ENCODE measurements at places on chromosomes 3 and 15. TPM values are rescaled to one million over a fixed set of nuclear protein-coding genes. Genes with fewer than 3 reads are reported as not detected.

DNA sequence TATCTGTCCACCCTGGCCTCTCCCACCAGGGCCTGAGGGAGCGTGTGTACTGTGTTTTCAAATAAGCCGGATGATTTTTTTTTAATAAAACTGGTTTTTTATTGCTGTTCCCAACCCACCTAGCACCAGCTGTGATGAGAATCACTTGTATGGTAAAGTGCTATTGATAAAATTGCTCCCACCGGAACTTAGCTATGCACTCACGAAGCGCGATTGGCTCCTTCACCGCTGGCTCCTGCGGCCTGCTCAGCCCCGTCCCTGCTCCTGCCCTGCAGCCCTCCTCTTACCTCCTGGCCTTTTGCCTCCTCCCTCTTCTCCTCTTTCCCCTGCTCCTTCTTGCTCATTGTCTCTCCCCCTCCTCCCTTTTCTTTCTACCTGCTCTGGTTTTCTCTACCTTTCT lies 183.7 kb downstream of the TLE3 start:
- no peaks in the 10 kb centered on the region for H3K27me3 ChIP-seq
- DNase-seq = no peak
- H3K36me3 ChIP-seq = no peaks in the 10 kb centered on the region
- H3K27ac ChIP-seq = no peak overlapping the region

DNA sequence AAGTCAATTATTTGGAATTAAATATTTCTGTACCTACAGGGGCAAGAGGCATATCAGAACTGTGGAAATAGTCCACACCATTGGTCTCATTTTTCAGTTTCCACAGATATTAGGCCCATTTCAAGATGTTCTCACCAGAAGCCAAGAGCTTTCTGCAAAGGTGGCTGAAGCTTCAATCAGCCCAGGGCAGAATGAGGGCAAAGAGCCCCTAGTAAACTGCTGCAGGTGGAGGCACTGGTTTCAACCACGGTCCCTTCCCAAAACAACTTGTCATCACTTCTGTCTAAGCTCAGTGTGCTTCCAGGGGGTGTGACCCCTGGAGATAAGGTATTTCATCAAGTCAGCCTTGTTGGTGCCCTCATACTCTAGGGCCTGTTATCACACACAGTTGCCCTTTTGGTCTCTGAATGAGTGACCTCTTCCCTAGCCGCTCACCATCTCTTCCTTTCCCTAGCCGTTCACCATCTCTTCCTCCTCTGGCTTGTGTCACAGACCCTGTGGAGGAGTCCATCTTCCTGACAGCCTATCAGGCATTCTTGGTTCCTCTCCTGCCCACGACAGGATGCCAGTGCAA lies 21.2 kb downstream of the IL17RD start:
- peaks cover 28% of the 10 kb centered on the region for H3K27me3 ChIP-seq
- no peaks in the 10 kb centered on the region for H3K36me3 ChIP-seq

GRCh38 chr3:143065364-143065763 lies 54.2 kb upstream of the CHST2 start:
- H3K27ac ChIP-seq = no peak overlapping the region
- peaks cover 4% of the 10 kb centered on the region for H3K4me1 ChIP-seq
- no peaks in the 10 kb centered on the region for H3K27me3 ChIP-seq
- no peak for DNase-seq
- peaks cover 14% of the 10 kb centered on the region for H3K36me3 ChIP-seq

GRCh38 chr15:99410477-99410876 lies 155.3 kb upstream of the MEF2A start:
- no peak overlapping the region for H3K4me3 ChIP-seq
- peaks cover 5% of the 10 kb centered on the region for H3K4me1 ChIP-seq

GRCh38 chr3:152706991-152707713 lies 127.8 kb upstream of the P2RY1 start:
- no peak overlapping the region for H3K4me3 ChIP-seq
- H3K36me3 ChIP-seq = no peaks in the 10 kb centered on the region
- no peaks in the 10 kb centered on the region for H3K4me1 ChIP-seq
- no peak overlapping the region for H3K27ac ChIP-seq
- peaks cover 5% of the 10 kb centered on the region for H3K27me3 ChIP-seq

GRCh38 chr3:161508852-161509477 lies 12.4 kb downstream of the OTOL1 start:
- no peaks in the 10 kb centered on the region for H3K27me3 ChIP-seq
- DNase-seq = no peak
- H3K27ac ChIP-seq = no peak overlapping the region
- no peaks in the 10 kb centered on the region for H3K36me3 ChIP-seq
- no peak overlapping the region for H3K4me3 ChIP-seq

DNA sequence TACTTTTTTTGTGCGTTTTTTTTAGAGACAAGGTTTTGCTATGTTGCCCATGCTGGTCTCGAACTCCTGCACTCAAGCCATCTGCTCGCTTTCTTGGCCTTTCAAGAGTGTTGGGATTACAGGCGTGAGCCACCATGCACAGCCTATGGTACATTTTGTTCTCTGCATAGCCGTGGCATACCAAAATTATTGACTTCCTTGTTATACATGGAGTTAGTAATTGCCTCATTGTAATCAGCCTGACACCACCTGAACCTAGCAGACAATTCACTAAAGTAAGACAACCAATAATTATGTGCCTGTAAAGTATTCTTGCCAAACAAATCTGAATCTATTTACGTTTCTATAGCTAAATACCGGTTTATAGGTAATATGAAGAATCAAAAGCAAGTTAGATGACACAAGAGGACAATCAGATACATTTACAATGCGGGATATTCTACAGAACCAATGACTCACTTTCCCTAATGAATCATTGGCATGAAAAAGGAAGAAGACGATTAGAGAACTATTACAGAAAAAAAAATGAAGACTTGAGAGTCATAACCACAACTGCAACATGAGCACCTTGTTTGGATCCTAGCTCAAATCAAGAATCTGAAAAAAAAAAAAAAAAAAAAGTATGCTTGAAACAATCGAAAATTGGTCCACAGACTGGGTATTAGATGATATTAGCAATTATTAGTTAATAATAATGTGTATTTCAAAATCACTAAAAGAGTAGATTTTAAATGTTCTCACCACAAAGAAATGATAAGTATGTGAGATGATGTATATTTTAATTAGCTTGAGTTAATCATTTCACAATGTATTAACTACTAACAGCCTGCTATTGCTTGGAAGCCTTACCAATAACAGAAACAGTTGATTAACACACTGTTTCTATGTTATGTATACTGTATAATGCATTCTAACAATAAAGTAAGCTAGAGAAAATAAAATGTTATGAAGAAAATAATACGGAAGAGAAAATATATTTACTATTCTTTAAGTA lies 7.1 kb downstream of the GUCA1C start:
- DNase-seq = no peak
- peaks cover 7% of the 10 kb centered on the region for H3K27me3 ChIP-seq
- no peak overlapping the region for H3K27ac ChIP-seq

- no peaks in the 10 kb centered on the region for H3K36me3 ChIP-seq
- peaks cover 5% of the 10 kb centered on the region for H3K4me1 ChIP-seq
- H3K4me3 ChIP-seq = no peak overlapping the region
These were observed 115.8 kb upstream of the TOPAZ1 start for GRCh38 chr3:44125882-44126281.

DNA sequence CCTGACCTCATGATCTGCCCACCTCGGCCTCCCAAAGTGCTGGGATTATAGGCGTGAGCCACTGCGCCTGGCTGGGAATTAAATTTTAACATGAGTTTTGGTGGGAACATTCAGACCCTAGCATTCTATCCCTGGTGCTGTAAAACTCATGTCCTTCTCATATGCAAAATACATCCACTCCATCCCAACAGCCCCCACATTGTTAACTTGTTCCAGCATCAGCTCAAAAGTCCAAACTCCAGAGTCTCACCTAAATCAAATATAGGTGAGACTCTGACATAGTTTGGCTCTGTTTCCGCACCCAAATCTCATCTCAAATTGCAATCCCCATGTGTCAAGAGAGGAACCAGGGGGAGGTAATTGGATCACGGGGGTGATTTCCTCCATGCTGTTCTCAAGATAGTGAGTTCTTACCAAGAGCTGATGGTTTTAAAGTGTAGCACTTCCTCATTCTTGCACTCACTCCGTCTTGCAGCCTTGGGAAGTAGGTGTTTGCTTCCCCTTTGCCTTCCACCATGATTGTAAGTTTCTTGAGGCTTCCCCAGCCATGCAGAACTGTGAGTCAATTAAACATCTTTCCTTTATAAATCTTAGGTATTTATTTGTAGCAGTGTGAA lies 96.2 kb upstream of the PLCL2 start:
- H3K27me3 ChIP-seq = peaks cover 5% of the 10 kb centered on the region
- H3K27ac ChIP-seq = peak overlapping the region; percentile 2
- no peak overlapping the region for H3K4me3 ChIP-seq
- DNase-seq = no peak
- H3K4me1 ChIP-seq = peaks cover 20% of the 10 kb centered on the region
- no peaks in the 10 kb centered on the region for H3K36me3 ChIP-seq

GRCh38 chr3:185927501-185928200 lies 10.2 kb downstream of the TRA2B start:
- H3K27ac ChIP-seq = no peak overlapping the region
- peaks cover 75% of the 10 kb centered on the region for H3K4me1 ChIP-seq
- DNase-seq = no peak
- H3K36me3 ChIP-seq = peaks cover 94% of the 10 kb centered on the region
- peak overlapping the region; percentile 56 for H3K4me3 ChIP-seq
- H3K27me3 ChIP-seq = no peaks in the 10 kb centered on the region

GRCh38 chr3:123488645-123489347 lies 39.9 kb upstream of the ADCY5 start:
- peaks cover 19% of the 10 kb centered on the region for H3K36me3 ChIP-seq
- DNase-seq = no peak

GRCh38 chr15:74869726-74870407 lies 3.3 kb downstream of the SCAMP2 start:
- H3K4me1 ChIP-seq = peaks cover 82% of the 10 kb centered on the region
- DNase-seq = no peak
- no peaks in the 10 kb centered on the region for H3K27me3 ChIP-seq
- H3K27ac ChIP-seq = peak overlapping the region; percentile 92
- H3K36me3 ChIP-seq = peaks cover 50% of the 10 kb centered on the region

- DNase-seq = no peak
- no peaks in the 10 kb centered on the region for H3K36me3 ChIP-seq
- H3K27me3 ChIP-seq = no peaks in the 10 kb centered on the region
These were observed 514.3 kb downstream of the GABRG3 start for GRCh38 chr15:27485265-27485664.

- H3K36me3 ChIP-seq = no peaks in the 10 kb centered on the region
- no peaks in the 10 kb centered on the region for H3K4me1 ChIP-seq
- no peaks in the 10 kb centered on the region for H3K27me3 ChIP-seq
- H3K4me3 ChIP-seq = no peak overlapping the region
These were observed 65.9 kb downstream of the CACNA2D3 start for GRCh38 chr3:54188176-54188791.

DNA sequence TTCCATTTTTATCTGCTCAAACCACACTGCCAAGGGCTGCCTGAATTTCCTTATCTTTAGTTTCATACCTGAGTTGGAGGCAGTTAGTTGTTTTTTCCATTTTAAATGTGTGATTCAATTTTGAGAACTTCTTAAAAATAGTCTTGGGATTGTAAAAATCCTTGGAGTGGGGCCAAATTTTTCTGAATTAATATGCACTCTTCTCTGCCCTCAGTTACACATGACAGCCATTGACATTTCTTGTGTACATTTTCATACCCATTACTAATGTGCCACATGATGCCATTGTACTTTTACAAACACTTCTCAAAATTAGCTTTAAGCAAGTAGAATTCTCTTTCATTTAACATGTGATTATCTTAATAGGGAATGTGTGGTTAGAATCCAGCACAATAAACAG lies 141.7 kb downstream of the C3orf38 start:
- H3K27ac ChIP-seq = no peak overlapping the region
- no peaks in the 10 kb centered on the region for H3K36me3 ChIP-seq
- no peak overlapping the region for H3K4me3 ChIP-seq

DNA sequence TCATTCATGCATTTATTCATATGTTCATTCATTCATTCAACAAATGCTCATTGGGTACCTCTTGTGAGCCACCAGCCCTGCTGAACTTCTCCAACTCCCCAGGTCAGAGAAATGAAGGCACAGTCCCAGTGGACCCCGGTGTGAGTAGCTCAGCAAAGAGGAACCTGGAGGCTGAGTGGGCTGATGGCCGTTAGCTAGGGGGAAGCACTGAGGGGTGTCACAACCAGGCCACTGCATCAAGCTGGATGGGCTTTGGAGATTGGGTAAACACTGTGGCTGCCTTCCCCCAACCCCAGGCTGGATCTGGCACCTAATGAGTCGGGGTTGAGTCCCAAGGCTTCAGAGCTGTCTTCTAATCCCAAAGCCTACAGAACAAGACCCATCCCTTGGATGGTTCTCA lies 12.1 kb upstream of the ALAS1 start:
- no peak overlapping the region for H3K27ac ChIP-seq
- H3K27me3 ChIP-seq = no peaks in the 10 kb centered on the region
- no peak overlapping the region for H3K4me3 ChIP-seq
- no peak for DNase-seq

- no peak overlapping the region for H3K27ac ChIP-seq
- no peak overlapping the region for H3K4me3 ChIP-seq
- no peaks in the 10 kb centered on the region for H3K36me3 ChIP-seq
- no peak for DNase-seq
- H3K27me3 ChIP-seq = peaks cover 35% of the 10 kb centered on the region
These were observed 26.2 kb upstream of the ARL8B start for GRCh38 chr3:5095886-5096285.

DNA sequence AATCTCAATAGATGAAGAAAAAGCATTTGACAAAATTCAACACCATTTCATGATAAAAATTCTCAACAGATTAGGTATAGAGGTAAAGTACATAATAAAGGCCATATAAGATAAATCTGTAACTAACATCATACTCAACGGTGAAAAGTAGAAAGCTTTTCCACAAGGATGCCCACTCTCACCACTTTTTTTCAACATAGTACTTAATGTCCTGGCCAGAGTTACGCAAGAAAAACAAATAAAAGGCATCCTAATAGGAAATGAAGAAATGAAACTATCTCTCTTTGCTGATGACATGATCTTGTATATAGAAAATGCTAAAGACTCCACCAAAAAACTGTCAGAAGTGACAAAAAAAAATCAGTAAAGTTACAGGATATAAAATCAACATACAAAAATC lies 33.0 kb downstream of the THBS1 start:
- no peak overlapping the region for H3K4me3 ChIP-seq
- peaks cover 5% of the 10 kb centered on the region for H3K27me3 ChIP-seq
- no peak for DNase-seq
- H3K27ac ChIP-seq = no peak overlapping the region
- peaks cover 2% of the 10 kb centered on the region for H3K36me3 ChIP-seq

DNA sequence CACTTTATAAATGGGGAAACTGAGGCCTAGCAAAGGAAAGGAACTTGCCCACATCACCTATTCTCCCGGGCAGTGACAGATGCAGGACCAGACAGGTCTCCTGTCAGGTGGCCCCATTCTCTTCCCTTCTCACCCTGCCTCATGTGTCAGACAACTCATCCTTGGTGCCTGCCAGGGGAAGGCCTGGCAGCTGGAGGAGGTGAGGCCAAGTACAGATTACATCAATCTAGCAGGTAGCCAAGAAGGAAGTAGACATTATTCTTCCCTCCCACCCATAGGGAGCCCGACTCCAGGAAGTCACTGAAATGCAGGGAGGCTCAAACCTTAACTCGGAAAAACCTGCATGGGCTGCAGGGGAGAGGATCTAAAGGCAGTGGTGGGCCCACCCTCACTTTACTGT lies 39.6 kb downstream of the DAPK2 start:
- H3K27ac ChIP-seq = no peak overlapping the region
- peaks cover 28% of the 10 kb centered on the region for H3K4me1 ChIP-seq
- no peak for DNase-seq
- H3K27me3 ChIP-seq = no peaks in the 10 kb centered on the region
- no peak overlapping the region for H3K4me3 ChIP-seq
- no peaks in the 10 kb centered on the region for H3K36me3 ChIP-seq

Gene XCR1
- total RNA-seq = not detected

Gene TUSC7
- not detected for total RNA-seq

Gene SEMA3G
- total RNA-seq = not detected

Gene SCG3
- total RNA-seq = not detected

Gene UBAP1L
- 9.6 TPM for total RNA-seq

Gene SLC25A20
- 9.9 TPM for total RNA-seq

Gene CHL1
- total RNA-seq = 7.4 TPM

Gene IGF2BP2
- total RNA-seq = 0.69 TPM

Gene PIAS1
- total RNA-seq = 47.0 TPM

Gene FBXL2
- not detected for total RNA-seq

Measured in activated B cell treated with CpG ODN at 0.5 μM for 24 hours (primary cell).